ENCODE measurements at places on chromosomes 11 and 22.

GRCh38 chr11:83064011-83064410 is 7.7 kb downstream of the RAB30 start:
- no peak for DNase-seq

DNA sequence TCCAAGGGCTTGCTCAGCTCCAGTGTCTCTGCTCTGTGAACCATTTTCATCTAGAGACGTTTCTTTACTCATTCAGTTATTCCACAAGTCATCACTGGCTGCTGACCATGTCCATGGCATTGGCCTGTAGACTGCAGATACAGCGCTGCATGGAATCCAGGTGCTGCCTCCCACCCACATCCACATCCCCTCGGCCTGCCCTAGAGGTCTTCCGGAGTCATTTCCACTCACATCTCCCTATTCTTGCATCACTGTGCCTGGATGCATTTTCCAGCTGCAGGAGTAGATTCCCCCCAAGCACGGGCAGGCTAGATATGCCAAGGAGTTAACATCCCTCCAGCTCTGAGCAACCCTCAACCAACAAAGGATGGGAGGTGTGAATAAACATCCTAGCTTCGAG is 68.9 kb downstream of the CHST1 start:
- DNase-seq = no peak

DNA sequence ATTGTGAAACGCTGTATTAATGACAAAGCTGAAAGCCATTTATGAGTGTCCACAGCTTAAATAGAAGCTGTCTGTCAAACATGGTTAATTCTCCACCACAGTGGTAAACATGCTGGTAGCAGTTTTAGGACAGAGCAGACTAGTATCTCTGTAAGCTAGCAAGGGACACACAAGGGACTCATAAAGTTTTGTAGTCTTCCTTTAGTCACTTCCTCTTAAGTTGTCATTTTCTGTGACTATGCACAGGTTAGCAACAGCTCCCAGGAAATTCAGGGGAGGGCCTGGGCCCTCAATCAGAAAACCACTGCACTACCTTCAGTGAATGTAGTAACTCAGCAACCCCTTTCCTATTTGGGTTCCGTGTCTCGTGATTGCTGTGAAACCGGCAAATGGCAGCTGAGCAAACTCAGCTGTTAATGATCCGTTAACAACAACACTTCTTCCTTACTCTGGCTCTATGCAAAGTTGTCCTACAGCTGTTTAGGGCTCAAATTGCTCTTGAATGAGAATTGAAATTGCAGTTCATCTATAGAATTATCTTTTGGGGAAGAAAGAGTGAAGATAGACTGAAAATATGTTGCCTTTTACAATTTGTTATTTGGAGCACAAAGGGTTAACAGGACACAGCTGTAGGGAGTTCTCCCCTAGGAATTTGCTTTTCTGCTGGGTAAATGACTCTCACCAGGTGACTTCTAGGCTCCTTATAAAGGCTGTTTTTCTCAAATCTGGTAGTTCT is at the start of gene MMP26:
Gene MMP26, plus strand, starts transcription at position 731 of the 736 bp plus-strand sequence.
- DNase-seq = no peak

DNA sequence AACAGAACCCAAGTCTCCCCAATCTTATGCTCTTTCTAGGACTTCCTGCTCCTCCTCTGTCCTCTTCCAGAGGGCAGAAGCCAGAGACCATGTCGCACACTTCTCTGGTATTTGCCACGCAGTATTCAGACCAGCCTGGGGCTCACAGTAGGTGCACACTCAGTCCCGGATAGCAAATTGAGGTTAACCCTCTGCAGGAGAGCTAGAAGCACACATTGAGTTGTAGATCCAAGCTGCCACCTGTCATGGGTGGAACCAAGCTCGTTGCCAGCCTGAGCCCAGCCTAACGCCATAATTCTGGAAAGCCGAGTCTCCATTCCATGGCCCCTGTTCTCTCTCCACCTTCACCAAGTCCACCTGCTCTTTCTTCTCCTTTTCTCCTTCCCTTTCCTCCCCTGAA is 562.1 kb downstream of the BUD13 start:
- no peak for DNase-seq

DNA sequence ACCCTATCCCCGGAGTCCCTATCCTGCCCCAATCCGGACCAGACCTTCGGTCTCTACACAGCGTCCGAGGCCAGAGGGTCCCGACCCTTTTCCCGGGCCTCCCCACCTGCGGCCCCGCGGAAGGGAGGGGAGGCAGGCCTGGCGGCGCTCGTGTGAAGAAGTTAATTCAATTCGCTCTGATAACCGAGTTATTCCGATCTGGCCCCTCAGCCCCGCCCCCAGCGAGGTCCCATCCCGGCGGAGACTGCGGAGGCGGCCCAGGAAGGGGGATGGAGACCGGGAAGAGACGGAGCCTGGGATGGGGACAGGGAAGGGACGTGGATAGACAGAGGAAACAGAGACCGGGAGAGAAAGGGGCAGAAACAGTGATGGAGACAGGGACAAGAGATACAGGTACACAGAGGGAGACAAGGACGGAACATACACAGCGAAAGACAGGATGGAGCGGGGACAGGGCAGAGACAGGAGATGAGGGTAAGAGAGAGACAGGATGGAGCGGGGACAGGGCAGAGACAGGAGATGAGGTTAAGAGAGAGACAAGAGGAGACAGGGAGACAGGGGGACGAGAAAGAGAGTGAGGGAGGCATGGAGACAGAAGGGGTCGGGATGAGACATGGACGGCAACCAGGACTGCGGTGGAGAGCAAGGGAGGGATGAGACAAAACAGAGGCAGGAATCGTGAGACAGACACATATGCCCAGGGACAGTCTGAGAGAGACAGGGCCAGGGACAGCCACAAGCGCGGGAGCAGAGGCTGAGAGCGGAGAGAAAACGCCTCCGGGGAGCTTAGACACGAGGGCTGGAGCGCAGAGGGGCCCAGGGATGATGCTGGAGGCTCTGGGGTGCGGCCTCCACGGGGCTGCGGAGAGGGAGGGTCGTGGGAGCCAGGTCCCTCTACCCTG is 636 bp upstream of the PHOX2A start:
- no peak for DNase-seq

DNA sequence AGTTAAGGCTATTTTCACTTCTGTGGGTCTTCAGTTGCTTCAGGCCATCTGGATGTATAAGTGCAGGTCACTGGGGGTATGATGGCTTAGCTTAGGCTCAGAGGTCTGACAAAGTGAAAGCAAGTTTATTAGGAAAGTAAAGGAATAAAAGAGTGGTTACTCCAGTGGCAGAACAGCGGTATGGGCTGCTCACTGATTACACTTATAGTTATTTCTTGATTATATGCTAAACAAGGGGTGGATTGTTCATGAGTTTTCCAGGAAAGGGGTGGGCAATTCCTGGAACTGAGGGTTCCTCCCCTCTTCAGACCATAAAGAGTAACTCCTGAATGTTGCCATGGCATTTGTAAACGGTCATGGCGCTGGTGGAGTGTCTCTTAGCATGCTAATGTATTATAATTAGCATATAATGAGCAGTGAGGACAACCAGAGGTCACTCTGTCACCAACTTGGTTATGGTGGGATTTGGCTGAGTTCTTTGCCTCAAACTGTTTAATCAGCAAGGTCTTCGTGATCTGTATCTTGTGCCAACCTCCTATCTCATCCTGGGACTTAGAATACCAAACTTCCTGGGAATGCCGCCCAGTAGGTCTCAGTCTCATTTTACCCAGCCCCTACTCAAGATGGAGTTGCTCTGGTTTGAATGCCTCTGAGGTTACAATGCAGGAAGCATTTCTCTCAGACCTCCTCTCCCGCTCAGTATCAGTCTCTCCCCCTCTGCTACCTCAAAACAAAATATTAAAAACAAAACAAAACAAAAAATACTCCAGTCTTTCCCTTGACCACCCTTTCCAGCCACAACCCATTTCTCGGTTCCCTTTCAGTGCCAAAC is 106.6 kb upstream of the SLC22A12 start:
- no peak for DNase-seq

DNA sequence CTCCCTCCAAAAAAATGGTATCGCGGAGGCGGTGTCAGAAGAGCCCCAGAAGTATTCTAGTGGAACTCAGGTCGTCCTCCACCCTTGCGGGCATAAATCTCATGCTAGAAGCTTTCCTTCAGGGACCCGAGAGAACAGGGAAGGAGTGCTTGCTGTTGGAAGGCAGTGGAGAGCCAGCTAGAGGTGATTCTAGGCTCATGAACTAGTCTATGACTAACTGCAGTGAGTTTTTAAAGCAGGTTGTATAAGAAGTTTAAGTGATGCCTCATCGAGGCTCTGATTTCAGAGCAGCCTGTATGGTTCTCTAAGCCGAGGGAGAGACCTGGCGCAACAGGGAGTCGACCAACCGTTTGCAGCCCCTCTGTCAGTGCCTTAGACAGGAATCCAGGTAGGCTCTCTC is 85.7 kb downstream of the TBC1D22A start:
- DNase-seq = no peak

- DNase-seq = no peak
These were observed 22.1 kb downstream of the CHRDL2 start for GRCh38 chr11:74709175-74709574.

DNA sequence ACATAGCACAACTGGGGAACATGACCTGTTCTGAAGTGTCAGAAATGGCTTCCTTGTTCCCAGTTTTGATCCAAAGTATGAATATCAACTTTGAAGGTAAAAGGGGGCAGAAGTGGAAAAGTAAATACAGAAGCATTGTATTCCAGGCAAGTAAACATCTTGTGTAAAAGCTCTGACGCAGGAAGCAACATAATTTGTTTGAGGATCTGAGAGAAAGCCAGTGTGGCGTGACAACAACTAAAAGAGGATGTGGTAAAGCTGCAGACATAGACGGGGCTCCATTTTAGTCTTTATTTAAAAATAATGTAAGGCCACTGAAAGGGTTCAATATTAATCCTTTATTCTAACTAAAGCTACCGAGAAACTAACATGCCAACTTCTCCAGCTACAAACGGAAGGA is 310.2 kb downstream of the DLG2 start:
- no peak for DNase-seq

GRCh38 chr11:71125150-71125549 is 127.2 kb downstream of the SHANK2 start:
- DNase-seq = no peak

DNA sequence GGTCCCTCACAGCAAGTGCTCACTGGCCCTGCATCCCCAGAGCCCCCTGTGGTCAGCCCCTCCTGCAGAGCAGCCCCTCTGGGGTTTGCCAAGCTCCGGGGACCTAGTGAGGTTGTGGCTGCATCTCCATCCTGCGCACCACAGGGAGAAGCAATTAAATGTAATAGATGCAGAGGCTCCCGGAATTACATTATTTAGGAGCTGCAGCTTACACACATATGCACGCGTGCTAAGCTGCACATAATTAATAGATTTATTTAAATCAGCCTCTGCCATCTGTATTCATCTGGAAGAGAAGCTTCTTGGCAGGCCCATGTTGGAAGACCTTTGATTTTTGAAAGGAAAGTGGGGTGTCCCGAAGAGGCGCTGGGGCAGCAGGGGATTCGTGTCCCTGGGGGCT is 1271.5 kb downstream of the BRD1 start:
- no peak for DNase-seq

GRCh38 chr11:17412488-17413180 is 24.2 kb upstream of the KCNJ11 start:
- DNase-seq = no peak
